ENCODE measurements at places on chromosomes 3 and 15.

- no peak for DNase-seq
Measured at GRCh38 chr15:87752250-87752951, 504.1 kb downstream of the NTRK3 start.

GRCh38 chr3:15630646-15631350, 29.3 kb downstream of the BTD start:
- DNase-seq = no peak

DNA sequence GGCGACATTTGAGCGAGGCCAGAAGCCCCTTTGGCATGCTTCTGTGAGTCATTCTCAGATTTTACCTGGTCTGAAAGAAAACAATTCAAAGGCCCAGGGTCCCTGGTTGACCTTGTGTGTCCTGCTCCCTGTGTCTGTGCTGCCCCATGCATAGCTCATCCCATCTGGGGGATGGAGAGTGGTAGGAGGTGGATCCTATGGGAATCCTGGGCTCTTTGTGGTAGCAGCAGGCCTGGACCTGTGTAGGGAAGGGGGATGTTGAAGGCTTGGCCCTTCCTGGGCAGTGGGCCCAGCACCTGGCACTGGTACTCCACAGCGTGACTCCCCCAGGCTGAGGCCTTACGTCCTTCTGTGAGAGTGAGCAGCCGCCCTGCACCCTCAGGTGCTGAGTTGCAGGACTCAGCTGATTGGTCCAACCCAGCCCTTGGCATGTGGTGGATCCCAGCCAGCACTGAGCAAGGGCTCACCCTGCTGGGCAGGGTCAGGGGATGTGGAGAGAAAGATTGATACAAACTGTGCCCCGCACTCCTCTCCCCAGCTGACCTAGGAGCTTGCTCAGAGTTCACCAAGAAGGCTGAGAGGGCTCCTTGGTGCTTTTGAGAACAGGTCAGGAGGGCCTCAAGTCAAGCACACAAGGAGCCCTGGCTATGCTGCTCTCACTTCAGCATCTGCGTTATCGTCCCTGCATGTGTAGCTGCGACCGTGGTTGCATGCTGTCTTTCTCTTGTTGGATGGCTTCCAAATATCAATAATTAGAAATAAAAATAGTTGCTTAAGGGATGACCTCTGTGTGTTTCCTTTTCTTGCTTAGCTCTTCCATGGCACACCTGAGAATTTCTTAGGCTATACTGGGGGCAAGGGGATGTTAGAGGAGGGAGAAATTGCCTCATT, 21.4 kb upstream of the JMJD7 start:
- DNase-seq = no peak

DNA sequence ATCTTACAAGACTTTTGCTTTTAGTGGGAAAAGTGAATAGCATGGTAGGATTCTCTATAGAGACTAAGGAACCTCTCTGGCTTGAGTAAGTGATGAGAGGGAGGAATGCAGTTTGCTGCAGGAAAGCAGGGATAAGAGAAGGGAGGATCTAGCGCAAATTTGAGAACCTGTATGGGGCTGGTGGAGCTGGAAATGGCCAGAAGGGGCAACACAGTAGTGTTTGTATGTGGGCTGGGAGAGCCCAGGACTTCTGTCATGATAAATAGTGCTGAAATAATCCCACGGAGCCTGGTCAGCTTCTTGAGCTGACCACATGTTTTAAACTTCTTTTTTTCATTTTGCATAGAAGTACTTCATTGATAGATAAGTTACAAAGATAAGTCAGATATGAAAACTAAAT, 11.2 kb upstream of the SHC4 start:
- no peak for DNase-seq

GRCh38 chr3:47416041-47416440, 35.2 kb downstream of the PTPN23 start:
- DNase-seq = no peak

DNA sequence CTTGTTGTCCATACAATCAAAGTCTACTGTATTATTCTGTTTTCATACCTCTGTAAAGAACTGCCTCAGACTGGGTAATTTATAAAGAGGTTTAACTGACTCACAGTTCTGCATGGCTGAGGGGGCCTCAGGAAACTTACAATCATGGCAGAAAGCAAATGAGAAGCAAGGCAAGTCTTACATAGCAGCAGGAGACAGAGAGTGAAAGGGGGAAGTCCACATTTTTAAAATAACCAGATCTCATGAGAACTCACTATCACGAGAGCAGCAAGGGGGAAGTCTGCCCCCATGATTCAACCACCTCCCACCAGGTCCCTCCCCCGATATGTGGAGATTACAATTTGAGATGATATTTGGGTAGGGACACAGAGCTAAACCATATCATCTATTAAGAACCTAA, 724.6 kb upstream of the CBLB start:
- DNase-seq = no peak

- peak; percentile 9 for DNase-seq
Measured at GRCh38 chr15:98547741-98548138, 100.6 kb upstream of the IGF1R start.

DNA sequence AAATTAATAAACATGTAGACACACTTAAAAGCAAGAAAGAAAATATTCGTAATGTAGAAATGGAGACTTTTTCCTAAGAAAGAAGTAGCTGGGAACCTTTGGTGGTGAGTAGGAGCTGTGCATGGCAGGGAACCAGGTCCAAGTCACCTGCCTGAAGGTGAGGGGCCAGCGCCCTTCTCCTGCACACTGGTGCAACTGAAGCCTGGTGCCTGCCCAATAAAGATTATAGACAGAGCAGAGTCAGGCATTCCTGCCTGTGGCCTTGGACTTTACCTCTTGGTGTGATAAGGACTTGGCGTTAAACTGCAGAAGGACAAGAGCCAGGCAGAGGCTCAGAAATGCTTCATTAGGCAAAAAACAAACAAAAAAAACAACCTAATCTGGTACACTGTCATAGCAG, 14.2 kb downstream of the CFAP91 start:
- DNase-seq = peak; percentile 56

DNA sequence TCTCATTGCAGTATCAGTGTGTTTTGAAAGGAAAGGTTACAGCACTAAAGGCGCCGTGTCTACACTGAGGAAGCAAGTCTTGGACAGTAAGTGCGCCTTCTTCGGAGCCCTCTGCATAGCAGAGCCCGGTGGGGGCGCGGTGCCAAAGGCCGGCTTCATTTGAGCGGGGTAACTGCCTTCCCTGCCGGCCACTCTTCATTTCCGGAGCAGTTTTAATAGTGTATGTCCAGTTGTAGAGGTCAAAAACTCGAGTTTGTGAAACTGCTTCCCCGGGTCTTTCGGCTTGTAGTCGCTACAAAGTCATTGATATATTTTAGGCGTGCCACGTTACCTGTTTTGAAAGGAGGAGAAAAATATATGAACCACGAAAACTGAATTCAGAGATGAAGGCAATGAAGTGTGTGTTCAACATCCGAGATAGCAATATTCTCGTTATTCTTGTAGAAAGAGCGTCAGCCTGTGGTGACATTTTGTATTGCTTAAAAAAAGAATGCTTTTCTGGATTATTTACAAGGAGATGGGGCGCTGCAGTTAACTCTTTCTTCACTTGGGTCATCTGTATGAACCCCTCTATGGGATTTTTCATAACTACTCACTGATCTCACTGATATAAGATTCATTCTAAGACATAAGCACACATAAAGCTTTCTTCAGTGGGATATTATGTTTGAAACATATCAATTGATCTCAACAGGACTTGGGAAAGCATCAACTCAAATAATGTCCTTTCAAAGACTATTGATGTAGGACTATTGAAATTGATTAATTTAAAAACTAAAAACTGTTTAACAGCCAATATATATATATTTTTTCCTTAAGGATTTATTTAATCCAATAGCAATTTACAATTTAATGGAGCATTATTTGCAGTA, 3.0 kb downstream of the ALCAM start:
- peak; percentile 85 for DNase-seq

DNA sequence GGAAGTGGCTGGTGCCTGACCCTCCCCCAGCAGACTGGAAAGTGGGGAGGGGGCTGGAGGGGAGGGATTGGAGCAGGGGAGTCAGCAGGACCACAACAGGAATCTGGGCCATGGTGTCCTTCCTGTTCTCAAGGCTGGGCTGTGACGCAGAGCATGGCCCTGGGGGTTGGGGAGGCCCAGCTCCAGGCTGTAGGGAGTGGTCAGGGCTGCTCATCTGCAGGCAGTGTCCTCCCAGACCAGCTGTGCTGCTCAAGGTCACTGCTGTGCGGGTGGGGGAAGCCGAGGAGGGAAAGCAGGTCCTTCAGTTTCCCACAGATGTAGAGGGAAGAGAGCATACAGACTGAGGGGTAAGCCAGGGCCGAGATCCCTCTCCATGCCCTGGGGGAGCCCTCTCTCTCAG, 40.7 kb downstream of the CYP11A1 start:
- no peak for DNase-seq

DNA sequence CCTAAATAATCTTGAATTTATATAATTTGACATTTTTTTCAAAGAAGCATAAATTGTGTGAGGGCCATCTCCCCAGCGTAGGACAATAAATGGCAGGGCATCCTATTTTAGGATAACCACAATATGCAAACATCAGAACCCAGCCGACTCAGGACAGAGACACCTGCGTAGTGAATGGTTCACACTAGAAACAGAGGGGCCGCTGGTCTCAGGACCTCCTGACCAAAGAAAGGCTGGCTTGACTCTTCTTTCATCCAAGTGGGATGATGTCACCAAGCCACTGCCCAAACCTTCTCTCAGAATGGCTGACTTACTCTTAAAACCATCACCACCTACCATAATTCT, 162.1 kb downstream of the FOXP1 start:
- no peak for DNase-seq

GRCh38 chr15:50993598-50993997, 85.1 kb downstream of the AP4E1 start:
- no peak for DNase-seq

DNA sequence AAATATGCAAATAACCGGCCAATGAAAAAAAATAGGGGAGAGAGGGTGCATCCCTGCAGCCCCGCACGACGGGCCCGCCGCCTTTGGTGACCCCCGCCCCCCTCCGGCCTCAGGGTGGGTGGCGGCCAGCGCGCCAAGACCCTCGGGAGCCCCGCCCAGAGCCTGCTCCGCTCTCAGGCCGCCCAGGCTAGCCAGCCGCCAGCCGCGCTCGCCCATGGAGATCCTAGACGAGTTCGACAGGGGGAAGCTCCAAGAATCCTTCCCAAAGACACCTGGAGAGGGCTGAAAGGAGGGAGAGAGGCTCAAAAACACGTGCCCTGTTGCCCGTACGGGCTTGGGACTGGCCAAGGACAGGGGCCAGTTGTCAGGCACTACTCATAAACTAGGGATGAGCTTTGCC, 434.0 kb downstream of the NR2F2 start:
- DNase-seq = no peak

DNA sequence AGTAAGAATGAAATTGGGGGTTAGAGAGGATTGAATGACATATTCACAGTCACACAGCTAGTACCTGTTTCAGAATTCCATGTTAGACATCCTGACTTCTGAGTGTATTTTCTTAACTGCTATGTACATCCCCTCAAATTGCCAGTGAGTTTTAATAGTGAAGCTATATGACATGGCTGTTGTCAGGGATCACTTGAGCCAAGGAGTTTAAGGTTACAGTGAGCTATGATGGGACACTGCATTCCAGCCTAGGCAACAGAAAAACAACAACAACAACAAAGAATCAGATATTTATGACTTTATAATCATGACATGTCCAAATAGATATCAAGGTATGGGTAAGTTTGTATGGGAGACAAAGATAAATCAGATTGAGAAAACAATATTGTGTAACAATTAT, 16.6 kb downstream of the PARP15 start:
- DNase-seq = no peak

DNA sequence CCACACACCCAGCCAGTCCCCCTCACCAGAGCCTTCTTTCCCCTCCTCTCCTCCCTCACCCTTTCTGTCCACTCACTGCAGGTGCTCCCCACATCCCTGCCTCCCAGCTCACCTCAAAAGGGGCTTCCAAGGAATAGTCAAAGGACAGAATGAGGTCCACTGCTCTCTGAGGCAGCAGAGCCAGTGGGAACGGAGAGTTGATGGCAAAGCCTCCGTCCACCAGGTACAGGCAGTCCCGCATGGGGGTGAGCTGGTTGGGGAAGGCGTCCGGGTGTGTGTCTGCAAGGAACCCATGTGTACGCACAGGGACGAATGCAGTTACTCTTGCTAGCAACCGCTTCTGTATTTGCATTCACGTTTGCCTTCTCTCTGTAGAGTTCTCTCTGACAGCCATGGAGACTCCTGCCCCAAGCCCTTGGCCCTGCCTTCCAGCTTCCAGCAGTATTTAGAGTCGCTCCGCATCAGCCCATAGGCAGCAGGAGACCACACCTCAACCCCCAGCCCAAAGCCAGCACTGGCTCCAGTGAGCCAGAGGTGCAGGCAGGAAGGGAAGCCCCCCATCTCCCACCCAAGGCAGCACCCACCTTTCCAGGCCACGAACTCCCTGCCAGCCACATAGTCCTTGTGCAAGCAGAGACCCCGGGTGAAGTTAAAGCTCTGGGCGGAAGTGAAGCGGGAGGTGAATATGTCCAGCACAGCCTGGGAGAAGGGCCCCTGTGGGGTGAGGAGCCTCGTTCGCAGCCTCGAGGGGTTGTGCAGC, 12.4 kb downstream of the PLA2G4F start:
- no peak for DNase-seq

GRCh38 chr3:156599089-156599874, 44.4 kb upstream of the SSR3 start:
- DNase-seq = no peak

DNA sequence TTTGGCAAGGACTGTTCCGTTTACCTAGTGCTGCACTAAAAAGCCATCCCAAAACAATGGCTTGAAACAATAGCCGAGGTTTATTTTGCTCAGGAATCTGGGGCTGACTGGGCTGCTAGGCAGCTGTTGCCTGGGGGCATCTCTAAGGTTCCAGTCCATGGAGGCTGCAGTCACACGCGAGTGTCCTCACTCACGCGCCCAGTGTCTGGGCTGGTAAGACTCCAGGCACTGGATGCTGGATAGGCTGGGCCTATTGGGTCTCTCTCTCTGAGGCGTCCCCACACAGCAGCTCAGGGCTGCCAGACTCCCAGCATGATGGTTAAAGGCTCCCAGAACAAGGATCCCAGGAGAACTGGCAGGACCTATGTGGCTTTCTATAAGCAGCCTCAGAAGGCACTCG, 34.2 kb downstream of the ALS2CL start:
- no peak for DNase-seq

- no peak for DNase-seq
Measured at GRCh38 chr15:79837846-79838245, 59.0 kb downstream of the MTHFS start.

GRCh38 chr3:71277341-71277740, 306.2 kb downstream of the FOXP1 start:
- DNase-seq = no peak

Measured in left colon (tissue), 2 donors.